ENCODE measurements at places on chromosomes 3 and 15.
A peak's percentile ranks its signal among the peaks of the same experiment; 100 is the strongest.

GRCh38 chr15:24957691-24958090, 2.9 kb downstream of the SNRPN start:
- no peak for DNase-seq

DNA sequence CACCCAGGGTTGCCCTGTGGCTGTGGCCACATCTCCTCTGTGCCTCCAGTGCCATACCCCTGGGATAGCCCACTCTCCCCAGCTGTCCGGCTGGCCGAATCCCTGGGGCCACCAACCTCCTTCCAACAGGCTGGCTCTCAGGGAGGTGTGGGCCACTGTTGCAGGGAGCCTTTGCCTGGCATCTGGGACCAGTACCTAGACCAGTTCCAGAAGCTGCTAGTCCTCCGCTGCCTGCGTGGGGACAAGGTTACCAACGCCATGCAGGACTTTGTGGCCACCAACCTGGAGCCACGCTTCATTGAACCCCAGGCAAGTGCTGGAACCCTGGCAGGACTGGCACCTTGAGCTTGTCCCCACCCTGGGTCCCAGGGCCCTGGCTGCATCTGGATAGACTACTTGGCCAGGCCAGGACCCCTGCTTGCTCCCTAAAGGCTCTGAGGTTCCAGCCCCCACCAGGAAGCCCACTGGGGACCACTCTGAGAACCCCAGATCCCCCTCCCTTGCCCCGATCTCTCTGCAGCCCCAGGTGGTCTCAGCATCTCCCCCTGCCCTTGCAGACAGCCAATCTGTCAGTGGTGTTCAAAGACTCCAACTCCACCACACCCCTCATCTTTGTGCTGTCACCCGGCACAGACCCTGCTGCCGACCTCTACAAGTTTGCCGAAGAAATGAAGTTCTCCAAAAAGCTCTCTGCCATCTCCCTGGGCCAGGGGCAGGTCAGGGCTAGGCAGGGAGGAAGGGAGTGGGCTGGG, 50.0 kb downstream of the SEMA3G start:
- DNase-seq, result no peak

- DNase-seq, result no peak
Observed at GRCh38 chr3:115340586-115340985, 193.5 kb upstream of the ZBTB20 start.

GRCh38 chr3:115478359-115478758, 145.0 kb upstream of the GAP43 start:
- DNase-seq, result no peak

DNA sequence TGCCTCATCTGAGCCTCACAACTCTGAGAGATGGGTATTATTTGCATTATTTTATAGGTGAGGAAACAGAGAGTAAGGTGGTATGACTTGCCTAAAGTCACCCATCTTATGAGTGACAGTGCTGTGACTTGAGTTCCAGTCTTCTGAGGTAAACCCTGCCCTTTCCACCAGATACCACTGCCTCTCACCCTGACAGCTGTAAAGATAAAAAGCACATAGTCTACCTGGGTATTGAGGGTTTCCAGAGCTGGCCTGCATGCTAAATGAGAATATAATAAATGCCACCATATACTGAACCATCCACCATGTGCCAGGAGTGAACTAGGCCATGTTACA, 25.6 kb downstream of the RASGRP1 start:
- DNase-seq, result no peak

GRCh38 chr3:186549497-186549896, 5.3 kb upstream of the CRYGS start:
- no peak for DNase-seq

GRCh38 chr3:148950806-148951205, 40.5 kb upstream of the GYG1 start:
- DNase-seq, result no peak

DNA sequence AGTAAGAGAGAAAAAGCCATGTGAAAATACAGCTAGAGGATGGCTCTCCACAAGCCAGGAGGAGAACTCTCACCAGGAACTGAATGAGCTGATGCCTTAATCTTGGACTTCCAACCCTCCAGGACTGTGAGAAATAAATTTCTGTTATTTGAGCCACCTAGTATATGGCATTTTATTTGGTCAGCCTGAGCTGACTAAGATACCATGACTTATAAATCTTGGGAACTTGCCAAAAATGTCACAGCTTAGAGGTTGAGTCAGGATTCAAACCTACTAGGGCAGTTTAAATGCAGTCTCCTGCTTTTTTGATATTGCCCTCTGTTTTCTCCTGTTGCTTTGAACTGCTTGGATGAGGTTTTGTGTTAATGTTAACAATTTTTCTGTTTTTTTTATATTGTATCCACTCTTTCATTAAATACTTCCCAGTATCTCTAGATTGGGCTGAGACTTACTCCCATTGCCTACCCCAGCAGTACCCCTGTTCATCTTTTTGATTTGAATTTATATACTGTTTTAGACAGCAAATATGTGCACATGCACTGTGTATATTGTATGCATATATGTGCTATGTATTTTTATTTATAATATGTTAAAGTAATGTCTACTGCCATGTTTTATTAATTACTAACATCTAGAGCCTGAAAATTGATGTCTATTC, 1223.2 kb downstream of the OTOL1 start:
- no peak for DNase-seq

GRCh38 chr3:132781922-132782321, 59.7 kb upstream of the NPHP3 start:
- no peak for DNase-seq

DNA sequence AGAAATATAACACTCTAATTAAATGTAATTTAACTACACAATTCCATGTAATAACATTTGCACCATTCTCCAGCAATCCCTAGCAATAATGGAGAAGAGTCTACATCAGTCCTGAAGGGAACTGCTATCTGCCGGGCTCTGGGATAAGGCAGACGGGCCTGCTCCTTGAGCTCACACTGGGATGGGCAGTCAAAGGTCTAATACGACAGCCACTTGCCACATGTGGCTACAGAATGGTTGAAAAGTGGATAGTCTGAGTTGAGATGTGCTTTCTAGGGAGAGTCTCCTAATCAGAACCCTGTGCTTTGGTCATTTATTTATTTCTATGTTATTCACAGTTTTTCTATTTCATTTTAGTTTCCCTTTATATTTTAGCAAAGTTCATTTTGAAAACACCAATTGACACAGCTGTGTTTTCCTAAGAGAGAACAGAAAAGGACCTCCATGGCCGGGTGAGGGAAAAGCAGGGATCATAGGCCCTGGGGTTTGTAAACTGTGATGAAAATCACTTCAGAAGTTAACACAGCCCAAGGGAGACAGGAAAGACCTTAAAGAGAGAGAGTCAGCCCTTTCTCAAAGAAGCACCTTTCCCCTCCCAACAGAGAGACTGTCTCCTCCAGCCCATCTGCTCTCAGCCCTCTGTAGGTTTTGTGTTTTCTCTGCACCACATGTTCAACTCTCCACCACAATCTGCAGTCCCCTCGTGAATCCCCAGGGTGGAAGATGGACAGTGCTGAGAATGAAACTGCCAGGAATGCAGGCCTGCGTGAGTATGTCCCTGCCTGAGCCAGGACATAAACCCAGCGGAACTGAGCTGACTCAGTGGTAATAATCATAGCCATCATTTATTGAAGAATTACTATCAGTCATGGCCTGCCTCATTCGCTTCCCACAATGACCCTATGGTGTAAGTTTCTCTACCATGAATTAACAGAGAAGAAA, 11.6 kb downstream of the FSIP1 start:
- no peak for DNase-seq

- no peak for DNase-seq
Observed at GRCh38 chr3:102069211-102069662, 219.9 kb downstream of the NFKBIZ start.

DNA sequence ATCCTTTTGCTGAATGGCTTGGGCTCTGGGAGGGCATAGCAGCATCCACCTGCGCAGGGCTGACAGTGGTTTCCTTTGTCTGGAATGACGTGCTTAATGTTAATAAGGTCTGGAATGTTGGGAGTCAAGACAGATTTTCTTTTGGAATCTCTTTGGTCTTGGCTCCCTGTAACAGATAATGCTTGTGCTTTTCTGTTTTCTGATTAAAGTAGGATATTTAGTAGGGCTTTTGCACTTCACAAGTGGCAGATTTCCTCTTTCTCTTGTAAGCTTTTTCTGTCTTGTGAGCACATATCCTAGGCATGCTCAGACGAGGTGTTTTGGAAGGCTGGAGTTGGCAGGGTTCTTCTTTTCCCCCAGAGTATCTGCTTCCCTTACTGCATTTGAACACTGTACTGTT, 189.6 kb downstream of the GHSR start:
- no peak for DNase-seq

DNA sequence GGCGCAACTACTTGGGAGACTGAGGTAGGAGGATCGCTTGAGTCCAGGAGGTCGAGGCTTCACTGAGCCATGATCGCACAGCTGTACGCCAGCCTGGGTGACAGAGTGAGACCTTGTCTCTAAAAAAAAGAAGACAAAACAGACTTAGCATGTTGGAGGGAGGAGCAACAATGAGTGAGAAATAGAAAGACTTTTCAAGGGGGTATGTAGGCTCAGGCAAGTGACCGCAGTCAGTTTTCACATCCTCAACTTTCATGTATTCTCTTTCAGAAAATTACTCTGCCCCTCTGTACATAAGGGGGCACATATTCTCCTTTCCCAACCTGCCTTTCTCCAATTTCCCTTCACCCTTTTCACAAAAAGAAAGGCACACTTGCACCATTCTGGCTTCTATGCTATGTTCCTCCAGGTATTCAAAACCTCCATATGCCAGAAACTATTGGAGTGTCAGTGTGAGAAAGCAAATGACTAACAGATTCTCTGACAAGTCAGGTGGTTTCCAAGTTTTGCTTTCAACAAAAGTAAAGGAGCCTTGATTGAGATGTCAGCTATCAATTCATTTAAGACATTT, 7.6 kb downstream of the NSUN3 start:
- DNase-seq, result no peak

DNA sequence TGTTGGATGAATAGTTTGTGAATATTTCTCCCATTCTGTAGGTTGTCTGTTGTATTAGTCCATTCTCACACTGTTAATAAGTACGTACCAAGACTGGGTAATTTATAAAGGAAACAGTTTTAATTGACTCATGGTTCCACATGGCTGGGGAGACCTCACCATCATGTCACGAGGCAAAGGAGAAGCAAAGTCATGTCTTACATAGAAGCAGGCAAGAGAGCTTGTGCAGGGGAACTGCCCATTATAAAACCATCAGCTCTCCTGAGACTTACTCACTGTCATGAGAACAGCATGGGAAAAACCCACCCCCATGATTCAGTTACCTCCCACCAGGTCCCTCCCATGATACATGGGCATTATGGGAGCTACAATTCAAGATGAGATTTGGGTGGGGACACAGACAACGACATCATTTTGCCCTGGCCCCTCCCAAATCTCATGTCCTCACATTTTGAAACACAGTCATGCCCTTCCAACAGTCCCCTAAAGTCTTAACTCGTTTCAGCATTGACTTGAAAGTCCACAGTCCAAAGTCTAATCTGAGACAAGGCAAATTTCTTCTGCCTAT, 133.2 kb downstream of the LMLN start:
- DNase-seq, result no peak

- DNase-seq, result no peak
Observed at GRCh38 chr15:67823314-67824196, 1.8 kb upstream of the SKOR1 start.

- DNase-seq, result no peak
Observed at GRCh38 chr3:194235160-194235559, 99.2 kb downstream of the HES1 start.

- DNase-seq, result no peak
Observed at GRCh38 chr15:40108061-40108854, 421 bp downstream of the BMF start.

DNA sequence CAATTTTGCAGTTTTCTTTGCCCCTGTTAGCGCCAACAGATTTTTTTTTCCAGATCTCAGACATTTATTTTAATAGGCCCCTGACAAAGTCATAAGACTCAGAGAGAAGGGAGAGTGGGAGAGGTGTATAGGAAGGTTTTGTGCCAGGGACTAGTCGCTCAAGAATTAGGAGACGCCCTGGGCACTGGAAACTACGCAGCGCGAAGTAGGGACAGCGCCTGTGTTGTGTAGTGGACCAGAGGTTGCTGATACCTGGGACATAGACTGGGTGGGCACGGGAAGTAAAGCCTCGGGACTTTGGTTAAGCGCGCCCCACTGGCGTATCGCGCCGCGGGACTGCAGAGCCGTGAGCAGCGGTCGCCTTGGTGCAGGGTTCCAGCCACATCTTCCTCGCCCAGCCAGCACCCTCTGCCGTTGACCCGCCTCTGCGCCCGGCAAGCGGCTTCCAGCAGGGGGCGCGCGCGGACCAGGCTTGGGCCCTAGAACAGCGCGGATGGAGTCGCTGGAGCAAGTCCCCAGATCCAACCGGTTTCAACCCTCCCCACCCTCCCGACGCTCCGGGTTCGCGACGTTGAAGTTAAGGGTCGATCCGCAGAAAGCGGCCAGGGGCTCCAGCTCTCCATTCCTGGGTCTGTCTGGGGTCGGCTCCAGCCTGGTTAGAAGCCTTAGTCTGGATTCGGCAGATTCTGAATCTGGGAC, 3.0 kb upstream of the ISLR2 start:
- DNase-seq, result peak; percentile 83

DNA sequence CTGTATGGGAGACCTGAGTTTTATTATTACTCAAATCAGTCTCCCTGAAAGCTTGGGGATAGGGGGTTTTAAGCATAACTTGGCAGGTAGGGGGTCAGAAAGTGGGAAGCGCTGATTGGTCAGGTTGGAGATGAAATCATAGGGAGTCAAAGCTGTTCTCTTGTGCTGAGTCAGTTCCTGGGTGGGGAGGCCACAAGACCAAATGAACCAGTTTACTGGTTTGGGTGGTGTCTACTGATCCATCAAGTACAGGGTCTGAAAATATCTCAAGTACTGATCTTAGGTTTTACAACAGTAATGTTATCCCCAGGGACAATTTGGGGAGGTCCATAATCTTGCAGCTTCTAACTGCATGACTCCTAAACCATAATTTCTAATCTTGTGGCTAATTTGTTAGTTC, 17.8 kb upstream of the IQCF6 start:
- no peak for DNase-seq

DNA sequence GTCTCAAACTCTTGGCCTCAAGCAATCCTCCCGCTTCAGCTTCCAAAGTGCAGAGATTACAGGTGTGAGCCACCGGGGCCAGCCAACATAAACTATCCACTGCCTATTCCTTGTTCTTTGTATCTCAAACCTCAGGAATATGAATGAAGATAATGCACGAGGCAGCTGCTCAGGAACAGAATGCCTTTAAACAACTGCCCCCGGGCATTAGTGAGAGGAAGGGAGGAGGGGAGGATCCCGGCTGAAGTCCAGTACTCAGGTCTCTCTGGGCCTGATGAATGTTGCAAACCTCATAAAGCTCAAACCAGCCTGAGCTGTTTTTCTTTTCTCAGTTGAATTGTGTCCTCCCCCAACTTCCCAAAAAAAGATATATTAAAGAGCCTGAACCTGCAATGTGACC, 26.9 kb upstream of the MTMR14 start:
- DNase-seq, result no peak
